ENCODE measurements at places on chromosomes 3 and 15.

GRCh38 chr15:100614336-100614735, 11.9 kb downstream of the ASB7 start:
- no peak for DNase-seq

- no peak for DNase-seq
These were observed at the start of gene ACTRT3 for GRCh38 chr3:169769287-169770181. TSS of gene ACTRT3 (minus strand) at chr3:169769561. CDS start at chr3:169769520, 41 bp downstream.

DNA sequence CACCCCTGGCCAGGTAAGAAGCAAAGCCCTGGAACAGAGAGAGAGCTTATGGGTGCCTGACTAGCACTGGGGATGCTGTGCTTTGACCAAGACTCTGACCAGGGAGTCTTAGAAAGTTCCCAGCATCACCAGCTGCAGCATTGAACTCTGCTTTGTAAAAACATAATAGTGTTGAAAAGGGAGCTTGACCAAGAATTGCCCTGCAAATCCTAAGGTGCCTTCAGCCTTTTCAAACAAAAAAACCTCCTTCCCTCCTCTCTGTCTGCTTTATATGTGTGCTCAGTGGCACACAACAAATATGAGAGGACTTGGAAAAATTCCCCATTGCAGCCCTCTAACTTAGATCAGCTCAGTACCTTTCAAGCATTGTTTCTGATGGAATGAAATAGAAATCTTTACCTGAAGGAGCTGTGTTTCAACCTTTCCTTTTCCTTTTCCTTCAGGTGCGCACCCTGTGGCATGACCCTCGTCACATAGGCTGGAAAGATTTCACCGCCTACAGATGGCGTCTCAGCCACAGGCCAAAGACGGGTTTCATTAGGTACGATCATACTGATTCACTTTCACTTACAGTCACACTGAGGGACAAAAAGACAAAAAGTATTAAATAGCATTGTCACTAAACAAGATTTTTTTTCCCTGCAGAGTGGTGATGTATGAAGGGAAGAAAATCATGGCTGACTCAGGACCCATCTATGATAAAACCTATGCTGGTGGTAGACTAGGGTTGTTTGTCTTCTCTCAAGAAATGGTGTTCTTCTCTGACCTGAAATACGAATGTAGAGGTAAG, 13.0 kb downstream of the THBS1 start:
- no peak for DNase-seq

DNA sequence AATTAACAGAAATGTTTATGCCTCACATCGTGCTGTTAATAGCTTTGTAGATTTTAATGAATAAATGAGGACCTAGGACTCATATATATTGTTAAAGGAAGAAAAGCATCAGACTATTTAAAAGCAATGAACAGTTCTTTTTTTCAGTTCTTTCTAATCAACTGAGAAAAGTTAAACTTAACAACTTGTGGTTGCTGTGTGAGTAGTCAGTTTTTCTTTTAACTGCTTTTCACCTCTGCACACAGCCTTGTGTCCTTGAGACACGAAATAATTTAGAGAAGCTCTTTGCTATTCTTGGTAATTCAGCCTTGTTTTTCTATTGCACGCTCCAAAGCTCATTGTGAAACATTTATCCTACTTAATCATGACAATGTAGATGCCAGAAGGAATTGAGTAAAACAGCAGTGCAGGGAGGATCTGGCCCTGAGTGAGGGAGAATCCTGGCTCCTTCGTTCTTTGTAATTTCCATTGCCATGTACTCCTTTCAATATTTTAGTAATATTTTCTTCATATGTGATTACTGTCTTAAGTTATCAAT, 499.0 kb downstream of the PYDC2 start:
- no peak for DNase-seq

DNA sequence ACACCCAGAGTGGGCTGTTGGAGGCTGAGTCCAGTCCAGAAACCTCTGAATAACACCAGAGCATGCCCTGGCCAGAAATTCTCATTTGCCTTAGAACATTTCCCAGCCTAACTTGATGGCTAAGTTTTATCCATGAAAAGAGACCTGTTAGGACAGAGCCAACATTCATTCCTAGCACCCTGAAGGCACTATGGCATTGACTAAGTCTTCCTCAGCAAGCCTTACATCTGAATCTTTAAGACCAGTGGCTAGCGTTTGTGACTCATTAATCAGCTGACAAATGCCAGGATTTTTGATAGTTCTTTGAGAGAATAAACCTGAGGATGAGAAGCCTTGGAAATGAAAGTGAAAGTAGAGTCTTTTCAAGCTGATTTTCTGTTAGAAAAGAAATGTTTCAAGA, 1087.1 kb upstream of the ALCAM start:
- no peak for DNase-seq

GRCh38 chr3:73332558-73332957, 271.1 kb downstream of the EBLN2 start:
- DNase-seq: no peak

DNA sequence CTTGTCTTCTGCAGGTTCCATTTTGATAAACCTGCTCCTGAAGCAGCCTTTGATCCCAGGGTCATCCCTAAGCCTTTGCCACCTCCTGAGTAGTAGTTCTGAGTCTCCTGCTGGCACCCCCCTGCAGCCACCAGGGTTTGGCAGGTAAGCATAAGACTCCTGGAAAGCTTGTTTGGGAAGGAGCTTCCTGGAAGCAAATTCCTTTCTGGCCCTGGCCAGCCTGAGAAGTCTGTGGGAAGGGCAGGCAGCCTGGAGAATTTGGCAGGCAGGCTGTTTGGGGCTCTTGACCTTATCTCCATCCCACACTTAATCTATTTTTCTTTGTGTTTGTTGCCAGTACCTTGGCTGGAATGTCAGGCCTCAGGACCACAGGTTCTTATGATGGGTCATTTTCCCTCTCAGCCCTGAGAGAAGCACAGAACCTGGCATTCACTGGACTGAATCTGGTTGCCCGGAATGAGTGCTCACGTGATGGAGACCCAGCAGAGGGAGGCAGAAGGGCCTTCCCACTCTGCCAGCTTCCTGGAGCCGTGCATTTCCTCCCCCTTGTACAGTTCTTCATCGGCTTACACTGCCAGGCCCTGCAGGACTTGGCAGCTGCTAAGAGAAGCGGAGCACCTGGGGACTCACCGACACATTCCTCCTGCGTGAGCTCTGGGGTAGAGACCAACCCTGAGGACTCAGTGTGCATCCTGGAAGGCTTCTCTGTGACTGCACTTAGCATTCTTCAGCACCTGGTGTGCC, 13.4 kb downstream of the ATRIP start:
- DNase-seq: no peak

DNA sequence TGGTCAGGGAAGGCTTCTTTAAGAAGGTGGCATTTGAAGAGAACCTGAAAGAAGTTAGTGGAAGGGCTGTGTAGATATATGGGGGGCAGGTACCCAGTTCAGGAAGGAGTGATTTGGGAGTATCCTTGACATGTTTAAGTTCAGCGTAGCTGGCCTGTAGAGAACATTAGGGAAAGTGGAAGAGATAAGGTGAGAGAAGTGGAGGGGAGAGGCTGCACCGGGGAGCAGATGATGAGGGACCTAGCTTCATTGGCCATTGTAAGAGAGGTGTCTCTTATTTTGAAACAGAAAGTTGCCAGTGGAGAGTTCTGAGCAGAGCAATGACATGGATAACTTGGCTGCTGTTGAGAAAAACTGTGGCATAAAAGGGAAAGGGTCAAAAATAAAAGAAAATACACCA, 44.6 kb upstream of the MME start:
- no peak for DNase-seq

DNA sequence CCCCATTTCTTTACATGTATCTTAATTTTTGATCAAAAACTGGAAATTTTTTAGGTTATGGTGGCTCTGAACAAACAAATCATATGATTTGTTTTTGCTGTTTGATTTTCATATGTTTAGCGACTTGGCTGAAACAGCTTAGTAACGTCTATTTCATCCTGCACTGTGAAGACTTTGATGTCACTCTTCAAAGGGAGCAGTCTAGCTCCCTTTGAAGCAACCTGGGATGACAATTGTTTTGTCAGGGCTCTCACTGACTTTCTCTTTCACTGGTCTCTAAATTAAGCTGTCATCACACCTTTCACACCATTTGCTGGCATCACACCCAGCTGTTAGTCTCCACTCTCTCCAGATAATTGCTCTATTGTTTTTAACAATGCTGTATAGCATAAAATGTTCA, 896.9 kb downstream of the IGSF11 start:
- no peak for DNase-seq

DNA sequence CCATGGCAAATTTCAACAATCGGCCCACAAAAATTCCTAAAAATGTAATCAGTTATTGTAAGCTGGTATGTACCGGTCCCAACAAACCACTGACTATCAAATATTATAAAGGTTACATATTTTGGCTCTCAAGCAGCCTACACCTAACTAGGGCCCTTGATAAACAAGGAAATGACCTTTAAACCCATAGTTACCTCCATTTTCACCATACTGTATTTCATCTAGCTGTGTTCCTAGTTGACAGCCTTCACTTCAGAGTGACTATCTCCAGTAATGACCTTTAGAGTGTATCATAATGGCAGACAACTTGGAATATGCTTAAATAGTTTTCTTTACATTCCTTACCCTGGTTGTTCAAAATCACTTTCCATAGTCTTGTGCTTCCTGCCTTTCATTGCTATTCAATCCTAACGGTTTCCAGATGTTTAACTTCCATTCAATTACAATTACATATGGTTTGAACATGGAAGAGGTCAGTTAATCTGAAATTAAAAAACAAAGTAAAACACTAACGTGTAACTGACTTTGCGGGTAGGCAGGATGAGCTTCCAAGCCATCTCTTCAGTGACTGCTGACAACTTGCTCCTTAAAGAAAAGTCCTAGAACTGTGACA, 111.9 kb upstream of the TSC22D2 start:
- DNase-seq: no peak

DNA sequence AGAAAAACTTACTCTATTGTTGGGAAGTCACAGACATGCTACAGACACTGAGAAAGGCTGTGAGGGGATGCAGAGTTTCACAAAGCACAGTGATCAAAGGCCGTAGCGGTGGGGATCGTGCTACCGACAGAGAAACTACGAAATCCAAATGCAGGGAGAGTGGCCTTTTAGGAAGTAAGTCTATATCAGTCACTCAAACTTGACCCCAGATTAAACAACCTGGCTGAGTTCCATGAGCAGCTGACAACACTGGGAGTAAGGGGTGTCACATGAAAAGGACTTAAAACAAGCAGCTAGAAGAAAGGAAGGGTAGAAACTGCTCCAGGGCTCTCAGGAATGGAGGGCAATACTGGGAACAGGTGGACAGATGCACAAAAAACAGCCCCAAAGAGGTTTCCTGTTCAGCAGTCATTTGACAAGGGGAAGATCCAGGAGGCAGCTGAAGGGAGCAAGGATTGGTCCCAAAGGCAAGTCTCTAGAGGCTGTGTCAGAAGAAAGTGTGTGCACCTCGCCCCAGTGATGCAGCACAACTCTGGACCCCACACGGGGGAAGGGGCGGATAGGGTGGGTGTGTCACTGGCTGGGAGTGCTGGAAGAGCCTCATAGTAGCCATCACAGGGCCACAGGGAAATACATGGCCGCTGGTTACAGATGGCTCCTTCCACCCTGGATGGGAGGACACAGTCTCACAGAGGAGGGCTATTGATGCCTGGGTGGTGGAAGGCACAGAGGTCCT, 20.3 kb upstream of the HDAC11 start:
- no peak for DNase-seq

DNA sequence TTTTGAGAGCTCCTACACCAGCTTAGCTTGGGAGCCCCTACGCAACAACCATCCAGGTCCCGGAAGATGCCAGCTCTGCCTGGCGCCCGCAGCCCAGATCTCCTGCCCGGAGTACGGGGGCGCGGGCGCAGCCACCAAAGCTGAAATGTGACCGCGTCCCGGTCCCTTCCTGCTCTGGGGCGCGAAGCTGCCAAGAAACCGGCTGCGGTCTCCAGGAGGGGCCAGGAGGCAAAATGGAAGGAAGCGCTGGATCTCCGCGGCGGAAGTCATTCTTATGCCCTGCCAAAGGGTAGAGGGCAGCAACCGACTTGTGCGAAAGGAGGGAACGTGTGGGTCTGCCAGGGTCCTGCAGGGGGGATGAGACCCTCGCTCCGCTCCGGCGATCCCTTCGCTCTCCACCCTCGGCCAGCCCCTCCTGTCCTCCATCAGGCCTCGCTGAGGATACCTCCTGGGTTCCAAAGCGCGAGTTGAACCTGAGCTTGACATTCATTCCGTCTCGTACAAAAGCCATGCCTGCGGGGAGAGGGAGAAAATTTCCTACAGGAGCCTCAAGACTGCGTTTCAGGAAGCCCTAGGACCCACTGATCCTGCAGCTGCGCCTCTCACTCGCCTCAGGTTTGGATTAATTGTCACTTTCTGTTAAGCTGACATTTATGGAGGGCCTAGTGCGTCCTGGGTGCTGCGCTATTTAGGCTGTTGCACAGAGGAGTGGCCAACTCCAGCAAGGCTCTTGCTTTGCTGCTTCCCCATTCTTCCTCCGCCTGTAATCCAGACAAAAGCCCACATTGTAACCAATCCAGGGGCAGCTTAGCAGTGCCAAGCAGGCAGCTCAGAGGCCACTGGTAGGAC, 98.3 kb upstream of the VGLL3 start:
- DNase-seq: peak; percentile 14

- DNase-seq: no peak
These were observed 35.7 kb downstream of the NGRN start for GRCh38 chr15:90300988-90301706.

DNA sequence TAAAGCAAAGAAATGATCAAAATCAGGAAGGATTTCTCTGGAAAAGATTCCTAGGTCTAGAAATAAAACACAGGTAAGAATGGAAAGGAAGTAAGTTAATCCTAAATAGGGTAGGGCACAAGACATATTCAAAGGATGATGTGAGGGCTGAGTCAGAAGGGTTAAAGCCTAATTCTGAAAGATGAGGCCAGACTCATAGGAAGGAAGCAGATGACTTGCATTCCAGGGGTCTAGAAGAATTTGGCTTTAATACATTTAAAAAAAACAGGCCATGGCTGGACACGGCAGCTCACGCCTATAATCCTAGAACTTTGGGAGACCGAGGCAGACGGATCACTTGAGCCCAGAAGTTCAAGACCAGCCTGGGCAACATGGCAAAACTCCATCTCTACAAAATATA, 3.2 kb downstream of the SSR3 start:
- DNase-seq: no peak

GRCh38 chr3:24377218-24377993, 117.2 kb downstream of the THRB start:
- DNase-seq: no peak

GRCh38 chr15:92674347-92674746, 18.8 kb upstream of the FAM174B start:
- DNase-seq: no peak

- no peak for DNase-seq
These were observed 1.2 kb downstream of the MLF1 start for GRCh38 chr3:158571969-158572765.

- DNase-seq: no peak
These were observed 29.0 kb upstream of the NR2E3 start for GRCh38 chr15:71781179-71781964.

GRCh38 chr15:95263751-95264150, 1032.4 kb downstream of the MCTP2 start:
- DNase-seq: no peak

Measured in NCI-H2081 treated with DMSO at 0.1 percent for 48 hours (cell line).